ENCODE measurements at places on chromosomes 4 and X. TPM values are rescaled to one million over a fixed set of nuclear protein-coding genes. Genes with fewer than 3 reads are reported as not detected.

HSFX3 gene
- polyA plus RNA-seq: not detected

LONRF3 gene
- polyA plus RNA-seq: 3.8 TPM

CLGN gene
- polyA plus RNA-seq: 0.87 TPM

CXCL1 gene
- polyA plus RNA-seq: 445 TPM
